Endothelial cell of coronary artery (primary cell): ENCODE measurements at places on chromosomes 5 and 9. TPM values are rescaled to one million over a fixed set of nuclear protein-coding genes. Genes with fewer than 3 reads are reported as not detected.

The ADAMTS12 gene
- 0.09 and 16.9 TPM in 2 replicates for total RNA-seq

The ACTBL2 gene
- 0.28 TPM in 1 of 2 replicates, not detected in the other for total RNA-seq

The DPM2 gene
- 8.1 and 9.4 TPM in 2 replicates for total RNA-seq

The TOR4A gene
- total RNA-seq, result 27.3 and 27.6 TPM in 2 replicates

The WDR31 gene
- total RNA-seq, result 0.54 and 0.75 TPM in 2 replicates

The SPACA9 gene
- 1.3 and 1.4 TPM in 2 replicates for total RNA-seq
